ENCODE measurements at places on chromosomes 16 and 17.

- DNase-seq, result no peak
Observed at GRCh38 chr16:51035711-51036110, 115.4 kb downstream of the SALL1 start.

DNA sequence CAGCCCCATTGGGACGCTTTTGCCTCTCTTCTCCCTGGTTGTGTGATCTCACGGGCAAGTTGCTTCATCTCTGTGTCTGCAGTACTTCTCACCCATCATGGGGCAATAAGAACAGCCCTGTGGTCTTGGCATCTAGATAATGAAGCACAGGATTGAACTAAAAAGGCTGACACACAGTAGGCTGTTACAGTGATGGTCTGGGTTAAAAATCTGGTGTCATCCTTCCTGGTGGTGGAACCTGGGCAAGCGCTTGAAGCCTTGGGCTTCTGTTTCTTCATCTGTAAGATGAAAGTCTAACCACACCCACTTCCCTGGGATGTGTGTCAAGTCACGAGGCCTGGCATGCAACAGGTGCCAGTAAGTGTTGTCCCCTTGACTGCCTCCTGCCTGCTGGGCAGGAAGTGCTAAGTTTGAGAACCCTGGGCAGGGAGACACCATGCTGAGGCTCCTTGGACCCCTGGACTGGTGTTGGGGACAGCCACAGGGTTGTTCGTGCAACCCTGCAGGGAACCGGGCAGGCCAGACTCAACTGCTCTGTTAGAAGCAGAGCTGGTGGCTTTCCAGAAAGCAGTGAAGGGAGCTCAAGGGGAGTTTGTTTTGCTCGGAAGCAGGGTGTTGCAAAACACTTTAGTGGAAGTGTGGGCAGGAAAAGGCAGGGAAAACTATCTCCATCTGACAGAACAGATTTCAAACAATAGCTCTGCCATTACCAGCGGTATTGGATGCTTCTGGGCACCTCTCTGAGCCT lies 5.9 kb upstream of the MAP2K3 start:
- DNase-seq, result peak; percentile 52

- no peak for DNase-seq
Observed at GRCh38 chr16:85431431-85432124, 181.5 kb upstream of the GSE1 start.

DNA sequence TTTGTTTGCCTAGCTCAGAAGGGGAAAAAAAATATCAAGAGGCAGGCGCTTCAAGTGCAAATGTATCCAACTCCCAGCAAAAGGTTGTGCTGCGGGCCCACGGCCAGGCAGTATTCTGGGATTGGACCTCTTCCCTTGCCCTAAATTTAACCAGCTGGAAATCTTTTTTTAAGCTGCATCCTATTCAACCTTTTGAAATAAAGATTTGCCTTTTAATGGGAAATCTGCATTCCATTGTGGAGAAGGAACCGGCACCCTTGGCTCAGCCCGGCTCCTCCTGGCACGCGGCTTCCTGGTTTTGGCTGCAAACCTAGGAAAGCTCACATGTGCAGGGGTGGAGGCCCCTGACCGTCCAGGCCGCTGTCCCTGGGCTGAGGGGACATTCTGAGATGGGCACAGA lies 38.8 kb upstream of the ENPP7 start:
- DNase-seq, result no peak

- no peak for DNase-seq
Observed at GRCh38 chr16:57257455-57258070, 12.5 kb downstream of the ARL2BP start.

GRCh38 chr17:48231995-48232959 lies 124.7 kb downstream of the SNX11 start:
- no peak for DNase-seq

DNA sequence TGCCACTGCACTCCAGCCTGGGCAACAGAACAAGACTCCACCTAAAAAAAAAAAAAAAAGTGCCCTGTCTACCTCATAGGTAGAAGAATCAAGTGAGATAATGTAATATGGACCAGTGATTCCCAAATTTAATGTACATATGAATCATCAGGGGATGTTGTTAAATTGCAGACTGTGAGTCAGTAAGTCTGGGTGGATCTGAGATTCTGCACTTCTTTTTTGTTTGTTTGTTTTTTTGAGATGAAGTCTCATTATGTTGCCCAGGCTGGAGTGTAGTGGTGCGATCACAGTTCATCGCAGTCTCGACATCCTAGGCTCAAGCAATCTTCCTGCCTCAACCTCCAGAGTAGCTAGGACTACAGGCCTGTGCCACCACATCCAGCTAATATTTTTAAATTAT lies 31.6 kb downstream of the HOXB1 start:
- no peak for DNase-seq

DNA sequence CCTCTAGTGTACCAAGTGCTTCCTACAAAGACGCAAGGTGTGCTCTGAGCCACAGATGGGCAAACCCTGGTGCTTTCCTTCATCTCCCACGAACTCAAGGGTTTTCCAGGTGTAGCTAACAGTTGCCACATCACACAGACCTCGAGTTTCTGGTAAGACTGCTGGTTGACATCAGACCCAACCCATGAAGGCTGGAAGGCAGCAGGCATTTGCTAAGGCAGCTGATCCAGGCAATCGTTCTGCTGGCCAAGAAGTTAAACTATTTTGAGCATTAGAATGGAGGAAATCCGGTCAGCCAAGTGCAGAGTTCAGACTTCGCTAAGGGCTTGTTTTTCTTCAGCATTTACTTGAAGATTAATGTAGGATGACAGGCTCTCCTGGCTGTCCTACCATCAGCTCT lies 11.5 kb downstream of the HAS3 start:
- DNase-seq, result no peak

- peak; percentile 31 for DNase-seq
Observed at GRCh38 chr17:77322514-77323412, 182.0 kb downstream of the SEC14L1 start.

- DNase-seq, result no peak
Observed at GRCh38 chr17:34997355-34997862, 17.1 kb downstream of the LIG3 start.

GRCh38 chr17:42273474-42274252 lies 2.5 kb downstream of the STAT5B start:
- DNase-seq, result no peak

GRCh38 chr17:46212634-46213435 lies 19.6 kb upstream of the KANSL1 start:
- DNase-seq, result peak; percentile 58

- peak; percentile 35 for DNase-seq
Observed at GRCh38 chr16:74862743-74863244, 88.2 kb upstream of the FA2H start.

- DNase-seq, result no peak
Observed at GRCh38 chr16:79740252-79740651, 139.7 kb upstream of the MAF start.

DNA sequence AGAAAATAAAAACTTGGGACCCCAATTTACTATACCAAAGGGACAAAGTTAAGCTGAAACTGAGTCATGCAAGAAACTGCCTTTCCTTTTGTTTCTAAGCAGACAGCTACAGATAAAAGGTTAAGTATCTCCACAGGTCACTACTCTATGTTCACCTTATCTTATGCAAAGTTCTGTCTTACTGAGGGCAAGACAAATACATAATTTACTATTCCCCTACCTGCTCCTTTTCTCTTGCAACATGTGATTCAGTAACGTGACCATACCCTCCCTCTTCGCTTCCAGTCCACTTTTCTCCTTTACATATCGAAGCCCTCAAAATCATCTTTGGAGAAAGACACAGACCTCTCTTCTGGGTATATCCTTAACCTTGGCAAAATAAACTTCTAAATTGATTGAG lies 42.3 kb downstream of the SCPEP1 start:
- no peak for DNase-seq

- peak; percentile 37 for DNase-seq
Observed at GRCh38 chr16:56191156-56191815, at the start of gene GNAO1. GNAO1 (plus strand) TSS chr16:56191489; CDS start chr16:56192236, 747 bp downstream.

DNA sequence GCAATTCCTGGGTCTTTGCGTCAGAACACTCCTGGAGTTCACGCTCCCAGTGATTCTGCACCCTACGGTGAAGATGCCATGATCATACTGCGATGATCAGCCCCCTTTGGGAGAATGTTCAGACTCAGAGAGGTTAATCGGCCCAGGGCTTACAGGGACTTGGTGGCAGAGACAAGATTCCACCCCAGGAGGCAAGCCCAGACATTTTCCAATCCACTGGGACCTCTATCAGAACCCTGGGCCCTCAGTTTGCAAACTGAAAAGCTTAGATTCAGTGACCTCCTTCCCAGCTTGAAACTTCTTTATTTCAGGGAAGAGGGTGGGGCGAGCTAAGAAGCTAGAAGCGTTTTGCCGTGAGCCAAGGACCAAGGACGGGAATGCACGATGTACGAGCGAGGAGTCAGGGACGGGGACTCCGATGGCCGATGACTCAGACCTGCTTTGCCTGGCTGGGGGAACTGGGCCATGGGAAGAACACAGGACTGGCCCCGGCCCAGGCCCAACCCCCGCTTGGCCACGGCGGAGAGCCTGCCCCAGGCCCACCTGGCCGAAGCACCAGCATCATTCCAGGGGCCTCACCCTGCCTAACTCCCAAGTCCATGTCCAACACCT lies 34.7 kb downstream of the SOCS3 start:
- DNase-seq, result no peak

- DNase-seq, result no peak
Observed at GRCh38 chr16:84460406-84461028, 43.9 kb downstream of the MEAK7 start.

- no peak for DNase-seq
Observed at GRCh38 chr17:60817192-60817591, 139.5 kb downstream of the BCAS3 start.

All from naive thymus-derived CD8-positive, alpha-beta T cell (primary cell).